ENCODE measurements at places on chromosomes 5 and 9.

- peak; percentile 84 for DNase-seq
These were observed 8.0 kb upstream of the UBAC1 start for GRCh38 chr9:135969064-135969683.

GRCh38 chr5:150487199-150488061, 20.5 kb upstream of the NDST1 start:
- peak; percentile 35 for DNase-seq

- no peak for DNase-seq
These were observed 2.2 kb upstream of the ICE1 start for GRCh38 chr5:5420251-5420650.

DNA sequence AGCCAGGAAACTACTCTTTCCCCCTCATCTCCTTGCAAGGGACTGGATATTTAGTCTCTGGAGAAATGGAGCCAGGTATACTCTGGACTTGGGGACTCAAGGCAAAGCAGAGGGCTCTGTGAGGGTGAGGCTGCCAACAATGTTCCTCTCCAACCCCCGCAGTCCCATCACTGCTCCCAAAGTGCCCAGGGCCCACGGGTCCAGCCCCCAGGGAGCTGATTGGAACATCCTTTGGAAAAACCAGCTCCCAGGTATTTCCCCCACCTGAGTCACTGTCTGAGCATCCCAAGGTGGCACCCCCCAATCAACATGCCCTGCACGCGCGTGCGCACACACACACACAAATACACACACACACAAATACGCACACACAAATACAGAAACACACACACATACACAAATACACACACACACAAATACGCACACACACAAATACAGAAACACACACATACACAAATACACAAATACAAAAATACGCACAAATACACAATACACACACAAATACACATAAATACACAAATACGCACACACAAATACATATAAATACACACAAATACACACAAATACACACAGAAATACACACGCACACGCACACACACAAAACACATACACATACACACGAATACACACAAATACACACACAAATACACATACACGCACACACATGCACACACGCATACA, 137.4 kb downstream of the DAB2IP start:
- DNase-seq, result no peak
